T1000 (cell line): ENCODE measurements at places on chromosomes 3 and 15.

DNA sequence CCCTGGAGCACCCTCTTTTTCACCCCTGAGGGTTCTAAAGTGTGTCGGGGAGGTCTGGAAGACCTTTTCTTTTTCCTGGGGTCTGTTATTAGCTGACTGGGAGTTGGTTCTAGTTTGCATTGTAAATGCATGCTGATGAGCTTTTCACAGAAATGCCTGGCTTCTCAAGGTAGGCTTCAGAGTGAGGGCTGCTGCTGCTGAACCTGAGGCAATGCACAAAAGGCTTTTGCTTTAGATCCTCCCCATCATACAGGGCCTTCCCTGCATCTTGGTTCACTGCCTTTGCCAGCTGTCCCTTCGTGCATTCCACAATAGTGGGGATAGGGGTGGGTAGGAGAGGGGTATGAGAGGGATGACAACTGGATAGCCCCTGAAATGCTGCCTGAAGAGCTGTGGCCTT is 46.6 kb downstream of the FAH start:
- DNase-seq = no peak

DNA sequence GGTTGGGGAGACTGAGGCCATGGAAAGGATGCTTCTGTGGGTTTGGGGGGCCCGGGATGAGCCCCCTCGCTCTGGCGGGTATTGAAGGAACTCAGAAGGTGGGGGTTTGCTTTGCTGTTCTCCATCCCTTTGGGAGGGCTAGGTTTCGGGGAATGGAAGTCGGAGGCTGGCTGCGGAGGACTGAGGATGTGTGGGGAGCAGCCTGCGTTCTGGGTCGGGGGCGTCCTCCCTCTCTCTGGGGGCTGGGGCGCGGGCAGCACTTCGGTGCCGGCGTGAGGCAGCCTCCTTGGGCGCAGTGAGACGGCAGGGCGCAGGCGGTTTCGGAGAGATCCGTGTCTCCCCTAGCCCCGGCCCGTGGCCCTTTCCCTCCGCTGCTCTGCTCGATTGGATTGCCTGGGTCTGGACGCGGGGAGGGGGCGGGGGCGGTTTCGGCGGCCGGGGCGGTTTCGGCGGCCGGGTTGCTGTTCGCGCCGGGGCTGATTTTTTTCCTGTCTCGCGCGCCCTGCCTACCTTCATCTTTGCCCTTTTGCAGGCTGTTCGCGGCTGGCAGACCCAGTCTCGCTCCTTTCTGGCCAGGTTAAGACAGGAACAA is 1.4 kb downstream of the PTPRG start:
- peak; percentile 34 for DNase-seq

DNA sequence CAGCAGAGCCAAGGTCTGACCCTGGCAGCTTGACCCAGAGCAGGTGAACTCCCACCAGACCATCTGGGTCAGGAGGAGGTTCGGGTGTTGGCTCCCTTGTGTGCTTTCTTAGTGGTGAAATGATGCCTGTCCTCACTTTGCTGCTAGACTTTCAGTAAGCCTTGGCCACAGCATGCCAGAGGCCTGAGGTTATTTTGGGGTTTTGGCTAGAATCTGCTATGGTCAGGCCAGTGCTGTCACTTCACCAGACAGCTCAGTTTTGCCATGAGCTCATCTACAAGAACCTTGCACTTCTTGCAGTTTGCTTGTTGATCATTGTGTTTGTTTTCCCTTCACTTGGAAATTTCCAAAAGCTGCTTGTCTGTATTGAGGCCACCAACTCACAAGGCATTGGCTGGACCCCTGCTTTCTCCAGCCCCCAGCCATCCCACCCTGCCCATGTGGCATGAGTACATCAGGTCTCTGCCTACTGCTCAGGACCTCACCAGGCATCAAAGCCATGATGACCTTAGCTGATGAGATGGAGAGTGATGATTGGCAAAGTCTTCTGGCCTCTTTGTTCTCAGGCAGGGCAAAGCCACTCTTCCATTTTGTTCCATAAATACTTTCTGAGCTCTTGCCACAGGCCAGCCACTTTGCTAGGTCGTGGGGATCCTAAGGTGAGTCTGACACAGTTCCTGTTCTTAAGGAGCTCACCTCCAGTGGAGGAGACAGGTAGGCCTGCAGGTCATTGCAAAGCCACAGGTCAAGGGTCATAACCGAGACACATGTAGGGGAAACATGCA is 122.6 kb downstream of the ARNT2 start:
- no peak for DNase-seq

DNA sequence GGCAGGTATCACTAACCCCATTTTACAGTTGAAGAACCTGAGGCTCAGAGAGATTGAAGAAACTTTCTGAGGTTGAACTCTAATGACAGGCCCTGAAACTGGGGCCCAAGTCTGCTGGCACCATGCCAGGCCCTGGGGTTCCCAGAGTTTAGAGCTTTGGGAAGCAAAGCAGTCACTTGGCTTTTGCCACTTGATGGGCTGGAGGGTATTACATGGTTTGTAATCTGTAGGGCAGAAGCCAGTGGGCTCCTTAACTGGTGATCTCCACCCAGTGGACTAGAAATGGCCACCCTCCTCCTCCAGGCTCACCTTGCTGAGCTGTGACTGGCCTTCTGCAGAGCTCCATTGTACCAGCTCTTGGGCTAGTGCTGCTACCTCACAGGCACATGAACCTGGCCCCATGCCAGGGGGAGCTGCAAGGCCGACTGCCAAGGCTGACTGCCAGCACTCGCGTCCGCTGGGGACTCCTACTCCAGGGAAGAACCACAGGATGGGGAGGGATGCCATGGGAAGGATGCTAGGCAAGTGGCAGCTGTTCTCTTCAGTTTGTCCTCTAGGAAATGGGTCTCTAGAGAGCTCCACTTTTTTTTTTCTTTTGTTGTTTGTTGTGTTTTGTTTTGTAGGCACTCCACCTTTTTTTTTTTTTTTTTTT is 104.8 kb downstream of the ETFA start:
- no peak for DNase-seq

- no peak for DNase-seq
Observed at GRCh38 chr3:171797265-171797679, 13.0 kb downstream of the PLD1 start.

GRCh38 chr3:171256445-171257250 is 203.6 kb downstream of the TNIK start:
- DNase-seq = peak; percentile 13

DNA sequence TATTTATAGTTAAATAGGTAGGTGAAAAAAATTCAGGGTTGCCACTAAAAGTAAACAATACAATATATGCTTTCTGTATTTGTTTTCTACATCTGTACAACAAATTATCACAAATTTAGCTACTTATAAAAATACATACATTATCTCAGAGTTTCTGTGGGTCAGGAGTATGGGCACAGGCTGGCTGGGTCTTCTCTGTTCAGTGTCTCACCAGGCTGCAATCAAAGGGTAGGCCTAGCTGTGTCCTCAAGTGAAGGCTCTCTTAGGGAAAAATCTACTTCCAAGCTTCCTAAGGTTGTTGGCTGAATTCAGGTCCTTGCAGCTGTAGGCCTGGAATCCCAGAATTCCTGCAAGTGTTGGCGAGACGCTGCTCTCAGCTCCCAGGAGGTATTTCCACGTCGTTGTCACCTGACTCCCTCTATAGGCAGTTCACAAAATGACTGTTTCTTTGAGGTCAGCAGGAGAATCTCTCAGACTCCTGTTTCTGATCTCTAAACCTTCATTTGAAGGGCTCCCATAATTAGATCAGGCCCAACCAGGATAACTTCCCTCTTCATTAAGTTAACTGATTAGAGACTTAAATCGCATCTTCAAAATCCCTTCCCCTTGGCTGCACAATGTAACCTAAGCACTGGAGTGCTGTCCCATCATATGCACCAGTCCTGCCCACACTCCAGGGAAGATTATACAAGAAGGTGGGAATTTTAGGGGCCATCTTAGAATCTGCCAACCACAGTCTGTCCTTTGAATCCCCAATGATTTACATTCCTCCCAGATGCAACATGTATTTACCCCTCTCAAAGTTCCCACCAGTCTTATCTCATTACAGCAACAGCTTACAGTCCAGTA is 296.6 kb downstream of the SUCLG2 start:
- DNase-seq = no peak

DNA sequence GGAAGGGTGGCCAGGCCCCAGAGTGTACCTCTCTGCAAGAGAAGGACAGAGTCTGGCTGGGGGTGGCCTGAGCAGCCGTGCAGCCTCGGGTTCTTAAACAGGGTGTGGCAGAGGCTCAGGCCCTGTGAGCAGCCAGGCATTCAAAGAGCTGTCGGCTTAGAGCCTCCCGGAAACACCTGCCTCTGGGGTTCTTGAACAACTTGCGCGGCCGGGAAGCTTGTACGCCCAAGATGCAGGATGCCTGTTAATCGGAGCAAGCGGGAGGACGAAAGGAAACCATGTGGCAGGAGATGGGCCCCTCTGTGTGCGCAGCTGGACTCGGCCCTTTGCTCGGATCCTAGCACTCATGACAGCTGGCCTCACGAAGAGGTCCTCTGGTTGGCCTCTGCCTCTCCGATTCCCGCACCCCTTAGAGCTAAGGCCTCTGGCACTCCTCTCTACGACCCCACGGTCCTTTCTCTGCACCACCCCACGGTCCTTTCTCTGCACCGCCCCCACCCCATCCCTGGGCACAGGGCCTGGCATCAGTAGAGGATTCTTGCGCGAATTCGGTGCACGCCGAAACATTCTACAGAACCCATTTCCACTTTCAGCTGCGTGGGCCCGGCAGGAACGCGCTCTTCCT is 23.9 kb upstream of the TXNRD3 start:
- DNase-seq = no peak

GRCh38 chr3:11850003-11850402 is 3.3 kb upstream of the TAMM41 start:
- no peak for DNase-seq

DNA sequence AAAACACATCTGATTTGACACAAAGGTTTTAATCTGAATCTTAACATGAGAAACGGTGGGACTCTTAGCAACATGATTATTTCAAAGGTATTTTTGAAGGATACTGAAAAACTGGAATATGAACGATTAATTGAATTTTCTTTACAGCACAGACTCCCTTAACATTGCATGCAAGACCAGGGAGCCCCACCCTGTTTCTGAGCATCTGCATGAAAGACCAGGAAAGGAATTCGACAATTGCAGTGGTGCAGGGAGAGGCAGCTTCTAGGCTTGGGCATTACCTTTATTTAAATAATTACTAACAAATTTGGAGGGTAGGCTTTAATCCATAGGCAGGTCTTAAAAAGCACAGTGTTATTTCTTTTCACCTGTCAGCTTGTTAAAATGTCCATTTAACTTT is 240.6 kb upstream of the TOPAZ1 start:
- DNase-seq = no peak

GRCh38 chr15:76234337-76234889 is 76.9 kb downstream of the ETFA start:
- no peak for DNase-seq

- DNase-seq = no peak
Observed at GRCh38 chr15:73081321-73081958, 29.2 kb downstream of the NEO1 start.

DNA sequence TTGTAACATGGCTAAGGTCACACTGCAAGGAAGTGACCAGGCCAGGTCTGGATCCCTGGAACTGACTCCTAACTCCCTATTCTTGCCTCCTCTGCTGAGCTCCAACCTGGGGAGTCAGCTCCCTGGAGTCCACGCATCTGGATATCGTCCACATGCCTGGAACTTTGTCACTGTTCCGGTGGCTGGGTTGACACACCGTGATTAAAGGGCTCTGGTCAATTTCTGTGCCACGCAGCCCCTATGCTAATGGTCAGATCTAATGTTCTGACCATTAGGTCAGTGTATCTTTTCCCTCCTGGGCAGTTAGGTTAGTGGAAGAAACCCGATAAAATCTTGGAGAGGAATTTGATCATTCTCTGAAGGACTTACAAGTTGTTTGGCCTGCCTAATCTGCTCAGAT is 1.6 kb upstream of the TPM1 start:
- DNase-seq = no peak

DNA sequence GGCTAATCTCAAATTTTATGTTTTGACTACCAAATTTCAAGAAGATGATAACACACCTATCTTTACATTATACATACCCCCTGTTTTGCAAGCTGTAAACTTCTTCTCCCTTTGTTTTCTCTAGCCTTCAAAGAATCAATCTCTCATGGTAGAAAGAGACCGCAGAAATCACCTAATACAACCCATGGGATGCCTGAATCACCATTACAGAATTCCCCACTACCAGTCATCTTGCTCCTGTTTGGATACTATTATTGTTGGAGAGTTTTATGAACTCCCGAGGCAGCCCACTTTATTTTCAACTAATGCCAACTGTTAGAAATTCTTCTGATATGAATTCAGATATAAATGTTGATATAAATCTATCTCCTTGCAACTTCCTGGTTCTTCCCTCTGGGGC is 110.9 kb downstream of the FRMD5 start:
- DNase-seq = no peak

DNA sequence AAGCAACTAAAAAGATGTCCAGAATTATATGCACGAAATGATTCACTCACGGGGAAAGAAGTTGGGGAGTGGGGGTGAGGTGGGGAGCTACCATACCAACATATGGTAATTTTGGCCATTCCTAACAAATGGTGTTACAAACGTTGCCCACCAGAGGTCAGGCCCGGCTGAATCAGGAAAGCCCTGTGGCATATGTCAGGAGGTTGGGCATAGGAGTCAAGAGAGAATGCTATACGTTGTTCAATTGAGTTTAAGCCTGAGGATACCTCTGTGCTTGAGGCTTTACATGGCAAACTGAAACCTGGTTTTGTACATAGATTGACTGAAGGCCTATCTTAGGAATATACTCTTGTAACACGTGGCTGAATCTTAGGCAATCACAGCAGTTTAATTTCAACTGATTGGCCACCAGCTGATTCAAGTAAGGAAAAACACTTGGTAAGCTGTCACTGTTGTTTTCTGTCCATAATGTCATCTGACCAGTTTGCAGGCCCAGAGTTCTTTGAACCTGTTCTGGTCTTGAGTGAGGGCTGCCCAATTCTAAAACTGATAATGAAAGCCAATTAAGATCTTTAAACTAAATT is 23.4 kb upstream of the SLC2A2 start:
- peak; percentile 35 for DNase-seq

- no peak for DNase-seq
Observed at GRCh38 chr15:35477312-35478262, 68.4 kb downstream of the DPH6 start.

GRCh38 chr3:142337994-142338393 is 109.8 kb downstream of the XRN1 start:
- DNase-seq = no peak

GRCh38 chr3:152243721-152244516 is 24.8 kb upstream of the MBNL1 start:
- no peak for DNase-seq

DNA sequence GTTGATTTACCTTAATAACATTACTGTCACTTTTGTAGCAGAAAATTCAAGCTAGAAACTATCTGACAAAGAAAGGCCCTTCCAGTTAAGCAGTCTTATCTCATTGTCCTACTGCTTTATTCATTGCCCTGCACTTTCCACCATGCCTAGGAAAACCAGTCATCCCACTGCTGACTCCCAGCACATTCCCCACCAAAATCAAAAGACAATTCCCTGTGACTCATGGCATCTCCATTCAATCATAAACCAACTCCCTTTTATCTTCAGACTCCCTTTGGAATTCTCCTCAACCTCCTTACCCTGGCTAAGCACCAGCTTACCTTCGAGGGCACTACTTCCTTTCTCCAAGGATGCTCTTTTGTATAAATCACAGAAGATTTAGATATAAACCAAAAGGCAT is 184.3 kb downstream of the PLCH1 start:
- DNase-seq = no peak

- no peak for DNase-seq
Observed at GRCh38 chr15:86333819-86334218, 254.1 kb downstream of the AGBL1 start.
